ENCODE measurements at places on chromosomes 3 and 15.

DNA sequence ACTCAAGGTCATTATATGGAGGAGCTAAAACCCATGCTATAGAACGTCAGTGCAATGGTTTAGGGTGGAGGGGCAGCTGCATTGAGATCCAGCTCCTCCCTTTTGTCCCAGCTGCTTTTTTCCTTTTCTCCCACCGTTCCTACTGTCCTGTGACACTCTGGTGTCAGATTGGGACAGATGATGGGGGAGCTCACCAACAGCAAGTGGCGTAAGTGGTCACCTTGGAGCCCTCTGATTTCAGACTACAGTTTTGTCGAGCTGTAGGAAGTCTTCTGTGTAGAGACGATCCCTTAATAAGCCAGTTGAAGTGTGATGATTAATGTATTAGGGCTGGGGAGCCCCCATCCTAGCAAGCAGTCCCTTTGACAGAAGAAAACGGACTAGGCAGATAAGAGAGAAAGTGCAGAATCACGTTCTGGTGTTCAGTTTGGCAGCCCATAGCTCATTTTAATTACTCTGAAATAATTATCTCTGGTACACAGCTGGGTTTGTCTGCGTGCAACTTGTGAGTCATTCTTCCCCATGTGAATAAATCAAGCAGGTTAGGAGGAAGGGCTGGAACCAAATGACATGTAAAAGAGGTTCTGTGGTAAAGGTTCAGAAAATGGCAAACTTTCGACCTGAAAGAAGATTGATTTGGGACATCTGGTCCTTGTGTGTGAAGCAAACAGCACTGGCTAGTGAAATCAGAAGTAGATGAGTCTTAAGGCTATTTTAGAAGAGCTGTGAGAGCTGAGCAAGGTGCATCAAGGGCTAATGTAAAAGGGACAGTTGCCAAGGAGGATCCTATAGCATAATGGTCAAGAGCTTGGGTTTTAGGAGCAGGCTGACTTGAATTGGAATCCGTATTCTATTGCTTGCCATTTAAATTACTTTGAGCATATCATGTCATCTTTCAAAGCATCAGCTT, 241.4 kb downstream of the EDEM1 start:
- no peak for DNase-seq

GRCh38 chr3:170483485-170484262, 65.0 kb downstream of the CLDN11 start:
- no peak for DNase-seq

DNA sequence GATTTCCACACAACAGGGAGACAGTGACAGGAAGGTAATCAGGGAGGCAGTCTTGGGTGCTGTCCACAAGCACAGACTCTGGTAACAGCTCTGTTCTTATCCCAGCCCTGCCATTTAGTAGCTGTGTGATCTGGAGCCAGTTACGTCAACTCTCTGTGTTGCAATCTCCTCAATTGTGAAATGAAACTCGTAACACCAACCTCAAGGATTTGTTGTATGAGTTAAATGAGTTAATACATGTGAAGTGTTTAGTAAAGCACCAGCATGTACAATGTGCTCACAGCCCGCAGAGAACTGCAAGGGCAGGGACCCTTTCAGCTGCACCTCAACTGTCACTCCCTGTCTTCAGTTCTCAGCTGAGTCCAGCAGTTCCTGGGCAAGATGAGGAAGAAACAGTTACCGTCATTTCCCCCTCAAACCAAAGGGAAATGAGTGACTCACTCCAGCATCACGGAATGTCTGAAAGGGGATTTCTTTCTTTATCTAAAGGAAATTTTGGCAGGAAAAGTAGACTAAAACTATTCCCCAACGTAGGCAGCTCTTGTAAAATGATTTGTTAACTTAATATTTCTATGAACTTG, 39.9 kb upstream of the MB21D2 start:
- no peak for DNase-seq

GRCh38 chr3:170768334-170768801, 101.6 kb downstream of the RPL22L1 start:
- no peak for DNase-seq

DNA sequence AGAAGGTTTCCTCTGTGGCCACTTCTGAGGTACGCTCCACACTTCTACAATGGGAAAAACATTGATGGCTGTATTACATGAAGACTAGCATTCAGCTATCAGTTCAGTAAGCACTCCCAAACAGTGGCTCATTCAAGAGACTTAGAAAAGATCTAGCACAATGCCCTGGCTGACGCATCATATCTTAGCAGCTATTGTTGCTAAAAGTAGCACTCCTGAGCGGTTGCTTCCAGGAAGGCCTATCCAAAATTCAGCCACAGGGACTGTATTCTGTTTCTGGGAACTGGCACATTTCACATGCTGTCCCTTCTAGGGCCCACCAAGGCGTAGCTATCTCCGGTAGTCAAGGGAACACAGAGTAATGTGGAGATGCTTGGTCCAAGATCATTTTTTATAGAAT, 21.2 kb upstream of the SPRED1 start:
- no peak for DNase-seq

DNA sequence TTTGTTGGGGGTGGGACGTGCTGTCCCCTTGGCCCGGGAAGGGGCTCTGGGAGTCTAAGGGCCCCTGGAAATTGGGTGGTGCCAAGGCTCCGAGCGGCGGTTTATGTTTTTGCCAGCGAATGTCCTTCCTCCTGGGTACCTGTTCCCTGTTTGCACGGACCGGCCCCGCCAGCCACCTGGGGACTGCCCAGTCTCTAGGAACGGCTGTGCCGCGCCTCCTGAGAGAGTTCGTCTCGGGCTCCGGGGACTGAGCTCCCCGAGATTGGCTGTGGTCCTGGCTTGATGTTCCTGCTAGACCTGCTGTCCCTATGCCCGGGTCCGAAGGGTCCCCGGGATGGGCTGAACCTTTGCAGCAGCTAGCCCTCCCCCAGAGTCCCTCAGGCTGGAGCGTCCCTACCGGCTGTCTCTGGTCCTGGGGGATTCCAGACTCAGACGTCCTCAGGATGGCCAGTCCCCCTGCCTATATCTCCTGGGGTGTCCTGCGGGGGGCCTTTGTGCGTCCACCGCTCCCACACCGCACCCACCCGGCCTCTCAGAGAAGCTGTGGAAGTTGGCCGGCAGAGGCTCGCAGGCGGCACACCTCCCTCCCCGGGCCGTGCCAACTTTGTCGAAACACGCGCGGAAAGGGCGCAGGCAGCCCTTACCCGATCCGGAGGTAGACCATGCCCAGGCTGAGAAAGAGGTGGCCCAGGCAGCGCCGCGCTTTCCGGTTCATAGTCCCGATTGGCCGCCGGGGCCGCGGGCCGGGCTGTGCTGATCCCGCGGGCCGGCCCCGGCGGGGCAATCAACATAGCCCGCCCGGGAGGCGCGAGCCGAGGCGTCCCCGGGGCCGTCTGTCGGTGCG, 547 bp downstream of the WNT7A start:
- no peak for DNase-seq

- DNase-seq = no peak
These were observed 151.0 kb downstream of the TJP1 start for GRCh38 chr15:29670998-29671981.

GRCh38 chr3:53219895-53220483, 35.8 kb downstream of the TKT start:
- DNase-seq = peak; percentile 28

DNA sequence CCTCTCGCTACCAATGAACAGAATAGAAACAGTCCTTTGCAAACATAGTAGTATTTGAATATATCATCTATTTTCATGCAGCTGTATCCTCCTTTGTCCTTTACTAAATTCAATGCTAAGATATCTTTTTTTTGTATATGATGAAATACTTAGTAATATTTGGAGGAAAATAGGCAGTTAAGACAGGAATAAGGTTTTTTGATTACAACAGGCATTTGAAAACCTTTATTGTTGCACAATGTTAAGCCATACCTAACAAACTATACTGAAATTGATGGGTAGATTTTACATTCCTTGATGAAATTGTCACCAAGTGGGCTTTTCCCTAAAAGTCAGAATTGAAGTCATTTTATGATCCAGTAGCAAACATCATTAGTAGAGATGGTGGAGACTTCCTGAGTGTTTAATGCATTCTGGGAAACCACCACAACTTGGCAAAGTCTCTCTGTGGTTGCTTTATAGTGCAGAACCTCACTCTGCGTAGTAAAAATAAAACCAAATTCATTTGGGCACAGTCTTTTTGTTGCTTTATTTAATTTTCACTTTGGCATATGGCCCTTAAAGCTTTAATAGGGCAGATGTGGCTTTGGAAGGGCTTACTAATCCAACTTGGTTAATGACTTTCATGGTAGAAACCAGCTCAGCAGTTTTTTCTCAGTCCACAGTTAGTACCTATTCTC, 216.0 kb downstream of the DIPK2A start:
- DNase-seq = peak; percentile 27

DNA sequence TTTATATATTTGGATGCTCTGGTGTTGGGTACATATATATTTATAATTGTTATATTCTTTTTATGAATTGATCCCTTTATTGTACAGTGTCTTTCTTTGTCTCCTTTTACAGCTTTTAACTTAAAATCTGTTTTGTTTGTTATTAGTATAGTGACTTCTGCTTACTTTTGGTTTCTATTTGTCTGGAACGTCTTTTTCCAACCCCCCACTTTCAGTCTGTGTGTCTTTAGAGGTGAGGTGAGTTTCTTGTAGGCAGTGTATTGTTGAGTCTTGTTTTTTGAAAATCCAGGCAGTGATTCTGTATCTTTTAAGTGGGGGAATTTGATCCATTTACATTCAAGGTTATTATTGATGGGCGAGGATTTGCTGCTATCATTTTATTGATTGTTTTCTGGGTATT, 62.0 kb downstream of the AP4E1 start:
- no peak for DNase-seq

- DNase-seq = peak; percentile 2
These were observed 12.9 kb downstream of the DYNC1LI1 start for GRCh38 chr3:32557640-32558352.

- DNase-seq = no peak
These were observed 69.6 kb upstream of the CTNNB1 start for GRCh38 chr3:41129731-41130130.

DNA sequence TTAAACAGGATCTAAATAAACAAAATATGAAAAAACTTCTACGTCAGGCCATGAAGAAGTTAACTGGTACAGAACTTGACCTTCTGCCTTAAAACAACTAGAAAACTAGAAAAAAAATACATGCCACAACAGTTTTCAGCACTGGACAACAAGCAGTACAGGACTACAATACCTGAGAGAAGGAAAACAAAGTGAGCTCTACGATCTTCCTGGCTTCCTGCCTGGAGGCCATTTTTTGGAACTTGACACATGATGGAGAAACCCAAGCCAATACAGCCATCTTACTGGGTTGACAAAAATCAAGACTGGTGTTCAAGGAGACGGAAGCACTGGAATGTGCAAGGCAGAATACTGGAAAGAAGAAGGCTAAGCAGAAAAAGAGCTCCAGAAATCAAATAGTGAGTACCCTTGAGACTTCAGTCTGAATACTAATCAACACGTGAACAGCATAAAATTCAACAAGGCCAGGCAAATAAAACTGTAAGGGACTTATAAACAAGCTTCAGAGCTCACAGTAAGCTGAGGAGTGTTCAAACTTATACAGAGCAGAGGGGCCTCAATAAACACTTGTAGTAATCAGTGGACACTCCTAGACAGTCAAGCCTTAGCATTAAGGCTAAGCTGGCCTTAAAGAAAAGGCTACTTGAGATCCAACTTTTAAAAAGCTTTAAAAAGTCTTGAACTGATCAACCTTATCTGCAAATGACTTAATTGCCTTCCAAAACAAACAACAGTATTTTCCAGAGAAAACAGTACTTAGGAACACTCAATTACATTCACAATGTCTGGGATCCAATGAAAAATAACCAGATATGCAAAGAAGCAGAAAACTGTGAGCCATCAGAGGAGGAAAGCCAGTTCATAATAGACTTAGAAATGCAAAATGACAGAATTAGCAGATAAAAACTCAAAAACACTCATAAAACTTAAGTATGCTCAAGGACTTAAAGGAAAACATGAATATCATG, 63.2 kb downstream of the DLG1 start:
- DNase-seq = no peak

DNA sequence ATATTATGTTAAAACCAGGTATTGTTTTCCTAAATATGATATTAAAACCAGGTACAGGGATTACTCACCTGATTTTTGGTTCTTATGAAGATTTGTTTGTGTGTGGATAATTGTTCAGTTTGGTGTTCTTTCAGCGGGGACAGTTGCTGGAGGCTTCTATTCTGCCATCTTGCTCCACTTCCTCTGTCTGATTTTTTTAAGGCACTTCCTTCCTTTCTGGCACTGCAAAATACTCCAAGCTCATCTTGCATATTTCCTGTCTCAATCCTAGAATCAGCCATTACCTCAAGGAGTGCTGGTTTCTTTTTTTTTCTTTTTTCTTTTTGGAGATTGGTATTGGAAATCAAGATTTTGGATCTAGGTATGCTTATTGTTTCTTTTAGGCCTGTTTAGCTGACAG, 229.9 kb downstream of the SV2B start:
- DNase-seq = no peak

DNA sequence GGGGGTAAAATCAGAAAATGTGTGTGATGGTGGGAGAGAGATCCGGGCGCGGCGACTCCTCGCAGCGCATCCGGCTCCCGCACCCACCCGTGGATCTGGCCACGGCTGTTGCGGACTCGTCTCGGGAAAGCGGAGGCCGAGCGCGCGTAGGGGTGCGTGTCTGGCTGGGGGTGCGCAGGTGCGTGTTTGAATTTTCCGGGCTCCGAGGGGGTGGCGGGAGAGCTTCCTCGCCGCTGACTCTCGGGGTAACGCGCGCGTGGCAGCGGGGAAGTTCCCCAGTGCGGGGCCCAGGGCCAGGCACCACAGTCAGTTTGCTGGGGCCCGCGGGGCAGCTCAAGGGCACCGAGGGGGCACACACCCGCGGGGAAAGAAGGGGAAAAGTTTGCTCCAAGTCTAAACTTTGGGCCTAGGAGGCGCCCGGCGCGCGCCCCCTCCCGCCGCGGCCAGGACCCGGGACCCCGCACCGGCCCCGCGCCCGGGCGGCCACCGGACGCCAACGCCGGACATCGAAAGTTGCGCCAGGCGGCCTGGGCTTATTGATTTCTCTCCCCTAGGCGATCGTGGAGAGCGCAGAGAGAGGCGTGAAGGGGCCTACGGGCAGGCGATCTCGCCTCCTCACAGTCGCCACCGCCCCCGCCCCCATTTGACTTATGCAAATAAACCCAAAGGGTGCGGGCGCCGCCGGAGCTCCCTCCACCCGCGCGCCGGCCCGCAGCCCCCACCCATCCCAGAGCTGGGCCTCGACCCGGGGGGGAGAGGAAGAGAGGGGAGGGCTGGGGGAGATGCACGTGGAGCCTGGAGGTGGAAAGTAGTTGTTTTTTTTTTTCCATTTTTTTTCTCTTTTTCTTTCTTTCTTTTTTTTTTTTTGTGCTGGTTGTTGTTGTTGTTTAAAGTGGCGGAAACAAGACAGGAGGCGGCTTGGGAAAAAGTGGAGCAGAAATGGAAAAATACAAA, 639 bp downstream of the FOXP1 start:
- no peak for DNase-seq

DNA sequence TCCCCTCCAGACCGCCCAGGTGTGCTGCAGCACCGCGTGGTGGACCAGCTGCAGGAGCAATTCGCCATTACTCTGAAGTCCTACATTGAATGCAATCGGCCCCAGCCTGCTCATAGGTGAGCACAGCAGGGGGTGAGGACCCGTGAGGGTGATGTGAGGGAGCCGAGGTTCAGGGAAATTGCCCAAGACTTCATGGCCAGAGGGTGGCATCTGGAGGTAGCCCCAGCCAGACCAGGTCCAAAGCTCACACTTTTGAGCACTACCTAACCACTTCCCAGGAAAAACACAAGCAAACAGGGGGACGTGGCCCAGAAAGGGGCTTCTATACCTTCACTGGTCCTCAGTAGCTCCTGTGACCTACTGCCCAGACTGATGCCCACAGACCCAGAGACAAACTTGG, 33.8 kb downstream of the NR1I2 start:
- DNase-seq = no peak

Data from NCI-H446 (cell line).